Hematopoietic multipotent progenitor cell treated with erythropoietin and hydrocortisone succinate and interleukin-3 and kit ligand, for 6 days (in vitro differentiated cells): ENCODE measurements at places on chromosomes 7 and 10.

DNA sequence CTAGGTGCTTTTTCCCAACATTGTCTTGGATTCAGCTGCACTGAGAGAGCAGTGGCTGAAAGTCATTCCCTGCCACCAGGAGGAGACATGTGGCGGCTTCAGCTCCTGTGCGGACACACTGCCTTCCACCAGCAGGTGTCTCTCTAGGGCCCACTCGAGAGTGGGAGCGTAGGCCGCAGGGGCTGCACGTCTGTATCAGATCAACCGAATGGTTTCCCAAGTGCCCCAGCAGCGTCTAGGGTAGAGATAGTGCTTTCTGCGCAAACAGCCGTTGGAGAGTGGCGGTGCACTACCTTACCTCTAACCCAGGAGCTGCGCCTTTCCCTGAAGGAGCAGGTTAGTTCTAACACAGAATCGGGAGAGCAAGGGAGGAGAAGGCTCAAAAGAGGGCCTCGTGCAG is 31.7 kb downstream of the PAPOLB start:
- DNase-seq = peak; percentile 92

- DNase-seq = peak; percentile 72
These were observed 1.4 kb upstream of the TRIM8 start for GRCh38 chr10:102642736-102643335.

GRCh38 chr7:11161499-11161898 is 187.8 kb downstream of the PHF14 start:
- DNase-seq = no peak

- DNase-seq = no peak
These were observed 94.3 kb downstream of the DLG5 start for GRCh38 chr10:77832238-77832637.

DNA sequence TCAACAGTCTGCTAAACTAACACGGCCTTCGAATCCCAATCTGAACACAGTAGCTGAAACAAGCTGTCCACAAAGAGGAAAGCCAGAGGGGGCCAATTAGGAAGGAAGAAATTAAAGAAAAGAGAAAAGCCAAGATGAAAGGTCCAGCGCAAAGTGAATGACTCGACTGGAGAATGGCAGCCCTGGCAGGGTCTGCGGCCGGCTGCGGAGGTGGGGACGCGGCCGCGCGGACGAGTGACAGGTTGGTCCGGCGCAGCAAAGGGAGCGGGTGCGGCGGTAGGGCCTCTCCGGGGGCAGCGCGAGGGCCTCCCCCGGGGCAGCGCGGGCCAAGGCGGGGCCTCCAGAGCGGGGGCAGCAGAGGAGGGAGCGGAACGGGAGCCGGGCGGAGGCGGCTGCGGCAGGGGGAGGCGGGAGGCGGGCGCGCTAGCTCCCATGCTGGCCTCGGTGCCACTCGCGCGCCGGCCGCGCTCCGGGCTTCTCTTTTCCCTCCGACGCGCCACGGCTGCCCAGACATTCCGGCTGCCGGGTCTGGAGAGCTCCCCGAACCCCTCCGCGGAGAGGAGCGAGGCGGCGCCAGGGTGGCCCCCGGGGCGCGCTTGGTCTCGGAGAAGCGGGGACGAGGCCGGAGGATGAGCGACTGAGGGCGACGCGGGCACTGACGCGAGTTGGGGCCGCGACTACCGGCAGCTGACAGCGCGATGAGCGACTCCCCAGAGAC is at the start of gene VWC2:
VWC2 (plus strand) TSS at position 421 of the 718 bp plus-strand sequence. CDS start 1,798 bp downstream, outside the sequence.
- DNase-seq = no peak

GRCh38 chr7:128204455-128204854 is 36.6 kb upstream of the LEP start:
- peak; percentile 34 for DNase-seq

- no peak for DNase-seq
These were observed 31.2 kb upstream of the INPP5F start for GRCh38 chr10:119694608-119695007.

- DNase-seq = peak; percentile 7
These were observed 744 bp upstream of the BICC1 start for GRCh38 chr10:58511765-58512490.

- peak; percentile 38 for DNase-seq
These were observed 238.9 kb upstream of the GPR26 start for GRCh38 chr10:123427165-123427786.

GRCh38 chr10:3803927-3804741 is 19.1 kb upstream of the KLF6 start:
- DNase-seq = peak; percentile 97

- DNase-seq = no peak
These were observed 380.7 kb upstream of the SHH start for GRCh38 chr7:156192921-156193320.

DNA sequence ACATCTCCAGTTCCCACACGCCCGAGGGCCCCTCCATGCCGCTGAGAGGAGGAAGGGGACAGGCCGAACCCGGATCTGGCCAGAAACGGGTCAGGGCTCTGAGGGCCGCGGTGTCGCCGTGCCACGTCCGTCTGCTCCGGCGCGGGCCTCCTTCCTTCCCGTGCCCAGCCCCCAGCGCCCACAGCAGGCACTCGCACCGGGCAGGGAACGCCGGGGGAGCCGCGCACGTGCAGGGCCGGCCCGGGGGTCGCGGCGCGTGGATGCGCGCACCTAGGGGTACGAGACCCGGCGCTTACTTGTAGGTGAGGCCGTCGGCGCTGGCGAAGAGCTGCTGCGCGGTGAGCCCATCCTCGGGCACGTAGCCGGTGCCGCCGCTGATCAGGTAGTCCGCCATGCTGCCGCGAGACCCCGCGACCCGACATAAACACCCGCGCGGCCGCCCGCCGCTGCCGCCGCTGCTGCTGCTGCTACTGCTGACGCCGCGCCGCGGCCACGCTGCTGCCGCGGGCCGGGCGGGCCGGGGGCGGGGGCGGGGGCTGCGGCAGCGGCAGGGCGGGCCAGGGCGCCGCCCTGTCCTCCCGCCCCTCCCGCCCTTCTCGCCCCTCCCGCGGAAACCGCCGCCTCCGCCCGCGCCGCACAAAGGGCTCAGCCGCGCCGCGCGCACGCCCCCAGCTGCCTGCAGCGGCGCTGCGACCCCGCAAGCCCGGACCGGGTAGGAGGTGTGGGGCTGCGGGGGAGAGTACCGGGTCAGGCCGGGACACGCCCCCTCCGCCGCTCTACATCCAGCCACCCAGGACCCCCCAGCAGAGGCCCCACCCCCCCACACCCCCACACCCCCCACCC is 4.1 kb downstream of the IMPDH1 start:
- peak; percentile 77 for DNase-seq

GRCh38 chr7:99019523-99020412 is 124.1 kb downstream of the SMURF1 start:
- DNase-seq = no peak

GRCh38 chr10:97542169-97543024 is 30.2 kb upstream of the ANKRD2 start:
- DNase-seq = no peak

GRCh38 chr10:64619102-64619501 is 1097.9 kb downstream of the REEP3 start:
- no peak for DNase-seq

GRCh38 chr7:1533547-1534329 is 3.2 kb downstream of the MAFK start:
- DNase-seq = peak; percentile 56

GRCh38 chr7:135208102-135208793 is 3.1 kb downstream of the WDR91 start:
- DNase-seq = peak; percentile 74

DNA sequence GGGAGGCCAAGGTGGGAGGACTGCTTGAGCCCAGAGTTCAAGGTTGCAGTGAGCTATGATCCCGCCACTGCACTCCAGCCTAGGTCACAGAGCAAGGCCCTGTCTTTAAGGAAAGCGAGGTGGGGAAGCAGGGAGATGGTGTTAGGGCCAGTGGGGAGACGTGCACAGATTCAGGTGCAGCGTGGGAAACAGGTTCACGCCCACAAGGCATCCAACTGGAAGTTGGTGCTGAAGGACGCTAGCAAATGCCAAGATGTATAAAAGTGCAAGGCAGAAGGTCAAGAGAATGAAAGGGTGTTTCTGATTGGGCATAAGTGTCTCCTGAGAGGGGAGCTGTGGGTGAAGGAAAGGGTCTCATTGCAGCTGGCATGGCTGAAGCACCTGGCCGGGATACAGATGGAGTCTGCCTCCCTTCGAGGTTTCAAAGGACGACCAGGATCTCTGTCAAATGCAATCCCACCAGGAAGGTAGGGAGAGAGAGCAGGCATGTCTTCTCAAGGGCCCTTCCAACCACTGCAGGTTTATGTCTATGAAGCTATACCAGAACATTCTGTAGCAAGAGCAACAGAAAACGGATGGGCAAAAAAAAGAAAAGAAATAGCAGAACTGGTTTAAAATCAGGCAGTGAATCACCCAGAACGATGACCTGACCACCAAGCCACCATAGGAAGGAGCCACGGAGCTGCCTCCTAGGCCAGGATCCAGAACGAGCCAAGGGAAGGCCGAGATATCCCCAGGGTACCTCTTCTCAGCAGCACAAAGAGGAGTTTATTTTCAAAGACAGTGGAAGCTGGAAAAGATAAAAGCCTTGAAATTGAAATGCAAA is 43.2 kb downstream of the GSDME start:
- DNase-seq = no peak

GRCh38 chr7:24134535-24134934 is 149.5 kb upstream of the NPY start:
- no peak for DNase-seq

GRCh38 chr10:81136261-81136660 is 598.6 kb downstream of the SH2D4B start:
- DNase-seq = no peak

- peak; percentile 44 for DNase-seq
These were observed 41.8 kb upstream of the C10orf71 start for GRCh38 chr10:49257154-49257553.

- no peak for DNase-seq
These were observed 33.4 kb downstream of the ZC3HAV1 start for GRCh38 chr7:139075871-139076686.

DNA sequence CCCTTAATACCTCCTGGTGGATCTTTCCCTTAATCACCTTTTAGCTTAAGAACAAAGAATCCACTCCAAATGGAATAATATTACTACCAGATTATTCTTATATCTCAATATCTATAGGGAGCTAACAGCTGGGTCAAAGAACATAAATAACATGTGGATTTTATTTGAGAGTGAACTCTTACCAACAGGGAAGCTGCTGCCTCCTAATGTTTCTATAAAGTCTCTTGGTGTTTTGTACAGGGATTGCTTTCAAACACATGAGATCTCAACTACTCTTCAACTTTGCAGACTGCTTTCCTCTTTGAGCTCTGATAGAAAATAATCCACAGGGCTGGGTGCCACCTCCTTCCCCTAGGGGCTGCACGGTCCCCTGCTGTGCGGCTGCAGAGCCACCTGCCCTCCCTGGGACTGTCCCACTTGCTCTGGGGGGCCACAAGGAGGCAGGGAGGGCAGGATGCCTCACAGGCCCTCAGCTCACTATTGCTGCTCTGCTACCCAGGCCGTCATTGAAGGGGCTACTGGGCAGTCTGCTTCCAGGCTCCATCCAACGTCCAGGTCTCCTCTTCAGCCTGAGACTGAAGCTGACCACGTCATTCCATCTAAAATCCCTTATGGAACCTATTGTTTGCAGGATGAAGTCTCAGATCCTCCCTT is 191.2 kb downstream of the CXCL12 start:
- no peak for DNase-seq

GRCh38 chr7:95646350-95646749 is 50.0 kb upstream of the PDK4 start:
- DNase-seq = no peak

DNA sequence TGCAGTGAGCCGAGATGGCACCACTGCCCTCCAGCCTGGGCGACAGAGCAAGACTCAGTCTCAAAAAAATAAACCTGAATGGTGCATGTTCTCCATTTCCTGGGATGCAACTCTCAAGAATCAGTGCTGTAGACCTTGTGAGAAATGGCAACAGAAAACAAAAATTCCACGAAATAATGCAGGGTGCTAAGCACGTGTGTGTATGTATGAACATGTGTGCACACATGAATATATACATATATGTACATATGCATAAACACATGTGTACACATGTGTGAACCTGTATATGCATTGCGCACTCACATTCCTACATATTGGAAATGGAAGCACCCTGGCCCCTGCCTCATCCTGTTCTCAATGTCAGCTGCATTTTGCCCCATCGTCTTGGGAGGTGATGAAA is 548.5 kb downstream of the TCERG1L start:
- no peak for DNase-seq

- no peak for DNase-seq
These were observed 23.8 kb downstream of the PFKP start for GRCh38 chr10:3090914-3091787.

DNA sequence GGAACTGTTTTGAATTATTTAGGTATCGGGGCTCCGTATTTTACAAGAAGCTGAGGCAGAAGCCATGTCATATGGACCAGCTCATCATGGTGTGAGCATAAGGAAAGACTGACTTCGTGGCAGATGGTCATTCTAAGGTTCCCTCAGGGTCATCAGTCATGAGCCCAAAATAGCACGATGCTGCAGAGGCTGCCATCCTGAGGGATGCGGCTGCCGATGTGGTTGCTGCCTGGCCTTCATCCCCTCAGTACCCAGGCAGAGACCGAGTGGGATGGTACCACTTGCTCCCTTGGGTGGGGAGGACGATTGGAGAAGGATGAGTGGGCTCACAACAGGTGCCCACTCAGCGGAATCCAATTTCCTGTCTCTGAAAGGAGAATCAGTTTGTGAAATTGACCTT is 490.3 kb downstream of the SDK1 start:
- DNase-seq = no peak

DNA sequence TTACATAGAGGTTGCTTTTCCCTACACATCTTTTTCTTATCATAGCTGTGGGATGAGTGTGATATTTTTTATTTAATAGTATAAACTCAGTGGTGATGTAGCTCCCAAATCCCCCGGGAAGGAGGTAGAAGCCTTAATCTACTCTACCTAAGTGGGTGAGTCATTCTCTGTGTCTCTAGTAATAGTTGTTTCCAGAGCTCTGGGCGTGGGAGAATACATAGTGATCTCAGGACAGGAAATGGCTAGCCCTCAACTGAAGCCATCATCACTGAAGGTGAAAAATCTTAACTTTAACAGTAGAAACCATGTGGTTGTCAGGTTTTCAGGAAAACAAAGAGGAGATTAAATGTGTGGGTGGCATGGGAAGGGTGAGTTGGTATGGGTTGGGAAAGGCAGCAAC is 278.4 kb downstream of the ANKRD30A start:
- DNase-seq = no peak
